ENCODE measurements at places on chromosomes 5 and 9.

DNA sequence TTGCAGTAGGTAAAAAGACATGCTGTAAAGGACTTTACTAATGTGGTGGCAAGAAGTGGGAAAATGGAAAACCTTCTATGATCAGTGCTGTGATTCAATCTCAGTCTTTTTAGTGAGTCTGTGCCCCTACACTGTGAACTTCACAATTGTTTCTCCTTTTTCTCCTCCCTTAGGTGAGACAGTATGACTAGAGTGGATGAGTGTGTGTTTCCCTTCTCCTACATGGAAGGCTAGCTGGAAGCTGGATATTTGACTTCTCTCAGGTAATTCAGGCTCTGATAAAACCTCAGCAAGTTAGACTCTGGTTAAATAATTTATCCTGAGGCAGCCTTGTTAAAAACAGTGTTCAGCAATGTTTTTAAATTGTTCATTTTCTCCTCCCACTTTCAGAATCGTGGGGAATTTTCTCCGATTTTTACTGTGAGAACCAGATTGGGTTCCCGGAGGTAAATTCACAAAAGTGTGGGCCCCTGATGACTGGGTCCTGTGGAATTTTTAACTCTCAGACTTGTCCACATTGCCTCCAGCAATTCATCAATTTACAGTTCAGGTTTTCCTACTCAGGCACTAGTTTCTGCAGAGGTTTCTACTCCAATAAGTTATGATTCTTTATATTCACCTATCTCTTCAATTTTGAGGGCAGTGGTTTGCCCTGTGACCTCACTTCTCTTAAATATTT lies 149.1 kb upstream of the PIK3R1 start:
- no peak for DNase-seq

- DNase-seq = peak; percentile 74
These were observed 140.2 kb downstream of the EMB start for GRCh38 chr5:50300878-50301277.

DNA sequence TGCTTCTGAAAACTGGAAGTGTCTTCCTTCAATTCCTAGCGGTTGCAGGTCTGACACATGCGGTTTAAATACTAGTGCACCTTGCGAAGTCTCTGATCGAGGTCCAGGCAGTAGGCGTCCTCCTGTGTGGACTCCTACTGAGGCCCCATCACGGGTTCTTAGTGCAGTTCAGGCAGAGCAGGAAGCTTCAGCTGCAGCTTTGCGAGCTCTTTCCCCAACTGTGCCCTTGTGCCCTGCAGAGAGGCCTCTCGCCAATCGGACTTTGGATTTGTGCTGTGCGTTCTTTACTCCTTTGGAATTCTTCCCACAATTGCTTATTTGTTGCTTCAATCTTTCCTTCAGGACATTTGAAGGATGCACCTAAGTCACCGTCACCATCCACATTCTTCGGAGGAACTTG lies 40.6 kb upstream of the FAM120AOS start:
- DNase-seq = no peak

GRCh38 chr5:100505984-100506670 lies 29.0 kb upstream of the FAM174A start:
- DNase-seq = peak; percentile 96

DNA sequence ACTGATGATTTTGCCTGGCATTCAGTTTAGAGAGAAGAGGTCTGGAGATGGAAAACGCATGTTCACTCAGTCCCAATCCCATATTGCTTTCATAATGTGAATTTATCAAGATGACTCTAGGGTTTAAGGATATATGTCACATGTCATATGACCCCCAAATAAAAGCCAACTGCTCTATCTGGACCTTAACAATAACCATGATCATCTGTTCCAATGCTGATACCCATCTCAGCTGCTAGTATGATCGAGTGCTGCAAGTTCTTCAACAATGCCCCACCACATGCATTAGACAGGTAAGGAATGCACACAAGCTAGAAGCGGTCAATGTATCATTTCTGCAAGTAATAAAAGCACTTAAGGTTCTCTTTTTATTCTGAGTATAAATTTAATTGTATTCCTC lies 91.8 kb downstream of the OXCT1 start:
- DNase-seq = no peak

GRCh38 chr9:79129865-79130480 lies 441.8 kb upstream of the TLE4 start:
- peak; percentile 42 for DNase-seq

- DNase-seq = peak; percentile 7
These were observed 433.0 kb downstream of the PDE4D start for GRCh38 chr5:59460368-59461153.

DNA sequence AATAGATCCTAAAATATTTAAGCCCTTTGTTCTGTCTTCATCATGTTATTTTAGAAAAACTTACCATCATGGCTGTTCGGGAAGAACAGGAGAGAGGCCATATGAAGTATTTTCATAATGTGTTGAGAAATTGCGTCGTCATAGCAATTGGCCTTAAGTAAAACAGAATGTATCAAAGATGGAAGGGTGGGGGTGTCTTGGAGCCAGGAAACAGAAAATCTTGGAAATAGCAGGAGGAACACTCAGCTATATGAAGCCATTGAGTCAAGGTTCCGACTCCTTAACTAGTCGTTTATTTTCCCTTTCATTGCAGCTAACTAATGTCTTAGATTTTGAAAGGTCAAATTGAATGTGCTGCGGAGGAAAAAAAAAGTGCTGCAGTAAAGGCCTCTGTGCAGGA lies 1.3 kb downstream of the SPTAN1 start:
- peak; percentile 52 for DNase-seq
